ENCODE measurements at places on chromosomes 4 and X. TPM values are rescaled to one million over a fixed set of nuclear protein-coding genes. Genes with fewer than 3 reads are reported as not detected.

MAGEA3 gene
- polyA plus RNA-seq = not detected

EGF gene
- 3.2 TPM for polyA plus RNA-seq

SPATA18 gene
- polyA plus RNA-seq = 2.9 TPM

RAB39B gene
- polyA plus RNA-seq = 0.07 TPM

LONRF3 gene
- 2.6 TPM for polyA plus RNA-seq

ASMT gene
- not detected for polyA plus RNA-seq

GPAT3 gene
- 3.3 TPM for polyA plus RNA-seq

RASGEF1B gene
- 26.6 TPM for polyA plus RNA-seq

PFKFB1 gene
- 1.4 TPM for polyA plus RNA-seq

CENPVL3 gene
- 2.2 TPM for polyA plus RNA-seq

FRAS1 gene
- 9.3 TPM for polyA plus RNA-seq

SERPINA7 gene
- 47.5 TPM for polyA plus RNA-seq

RHOXF1 gene
- polyA plus RNA-seq = 0.35 TPM

DGAT2L6 gene
- 0.16 TPM for polyA plus RNA-seq

RAB41 gene
- polyA plus RNA-seq = not detected

OPHN1 gene
- polyA plus RNA-seq = 4.8 TPM

SATL1 gene
- polyA plus RNA-seq = 0.17 TPM

CRMP1 gene
- polyA plus RNA-seq = 12.5 TPM

DOCK11 gene
- polyA plus RNA-seq = 7.6 TPM

NLRP2B gene
- polyA plus RNA-seq = not detected

DUX4 gene
- polyA plus RNA-seq = not detected

CACNA1F gene
- 0.44 TPM for polyA plus RNA-seq

ABLIM2 gene
- 2.0 TPM for polyA plus RNA-seq

Measured in hepatocyte (in vitro differentiated cells).